Suprapubic skin (tissue), 4 donors: ENCODE measurements at places on chromosomes 2 and 18. TPM values are rescaled to one million over a fixed set of nuclear protein-coding genes. Genes with fewer than 3 reads are reported as not detected.

The TMEM37 gene
- total RNA-seq: 10.0 TPM

The HJURP gene
- 7.1 TPM for total RNA-seq

The KIF5C gene
- 3.2 TPM for total RNA-seq

The ACMSD gene
- total RNA-seq: not detected

The CXCR4 gene
- total RNA-seq: 6.8 TPM

The EPHA4 gene
- 70.6 TPM for total RNA-seq

The LBX2 gene
- total RNA-seq: not detected

The CFC1 gene
- total RNA-seq: not detected
